HepG2 (cell line): ENCODE measurements at places on chromosomes 3 and 15.

DNA sequence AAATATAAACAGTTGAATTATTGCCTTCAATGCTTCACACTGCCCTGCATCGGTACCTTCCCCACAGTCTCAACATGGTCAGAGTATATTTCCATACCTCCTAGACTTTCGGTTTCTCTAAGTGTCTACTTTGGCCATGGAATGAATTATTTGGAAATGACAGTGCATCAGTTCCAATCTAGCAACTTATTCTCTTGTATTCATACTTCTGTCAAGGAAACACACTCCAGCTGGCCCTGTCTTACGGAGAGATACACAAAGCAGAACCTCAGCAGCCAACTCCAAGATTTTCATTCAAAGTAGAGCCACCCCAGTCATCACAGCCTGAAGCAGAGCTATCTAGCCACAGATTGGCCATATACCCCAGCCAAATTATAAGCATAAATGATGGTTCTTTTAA is 518.4 kb upstream of the UBE2E2 start:
- DNase-seq: no peak

DNA sequence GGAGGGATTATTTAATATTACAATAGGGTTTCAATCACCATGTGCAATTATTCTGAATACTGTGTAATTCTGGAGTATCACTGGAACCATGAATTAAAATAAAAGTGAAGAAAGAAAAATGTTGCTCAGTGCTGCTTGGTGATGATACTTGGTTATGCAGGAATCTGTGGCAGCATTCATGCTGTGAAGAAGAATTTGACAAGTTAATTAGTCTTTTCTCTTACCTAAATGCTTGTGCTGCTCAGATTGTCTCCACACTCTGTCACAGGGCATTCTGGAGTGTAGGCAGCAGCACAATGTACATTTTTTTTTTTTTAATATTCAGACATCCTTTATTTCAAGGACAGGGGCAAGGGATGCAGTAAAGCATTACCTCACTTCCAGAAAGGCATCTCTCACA is 749.3 kb upstream of the CADM2 start:
- DNase-seq: no peak

DNA sequence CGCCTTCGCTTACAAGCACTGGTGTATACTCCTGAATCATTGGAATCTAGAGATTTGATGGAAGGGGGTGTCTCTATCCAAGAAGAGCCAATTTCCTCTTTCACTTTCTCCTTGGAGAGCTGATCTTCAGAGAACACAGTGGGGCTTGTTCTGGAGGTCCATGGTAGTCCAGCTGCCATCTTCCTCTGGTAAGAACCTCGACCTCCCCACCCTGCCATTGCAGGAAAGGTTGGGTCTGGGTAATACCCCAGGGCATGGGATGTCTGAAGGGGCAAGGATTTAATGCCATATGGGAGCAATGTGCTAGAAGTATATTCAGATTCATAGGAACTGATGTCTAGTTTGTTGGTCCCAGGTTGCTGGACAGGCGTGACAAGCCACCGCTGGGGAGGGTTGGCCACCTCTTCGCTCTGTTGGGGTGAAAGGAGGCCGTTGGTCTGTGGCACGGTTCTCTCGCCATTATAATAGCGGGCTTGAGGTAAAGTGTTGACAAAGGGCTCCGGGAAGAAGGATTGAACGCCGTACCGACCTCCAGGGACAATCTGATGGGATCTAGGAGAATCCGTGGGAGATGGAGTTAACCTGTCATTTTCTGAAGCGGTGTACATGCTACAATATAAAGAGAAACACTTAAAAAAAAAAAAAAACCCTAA is 4.8 kb downstream of the EOMES start:
- no peak for DNase-seq

DNA sequence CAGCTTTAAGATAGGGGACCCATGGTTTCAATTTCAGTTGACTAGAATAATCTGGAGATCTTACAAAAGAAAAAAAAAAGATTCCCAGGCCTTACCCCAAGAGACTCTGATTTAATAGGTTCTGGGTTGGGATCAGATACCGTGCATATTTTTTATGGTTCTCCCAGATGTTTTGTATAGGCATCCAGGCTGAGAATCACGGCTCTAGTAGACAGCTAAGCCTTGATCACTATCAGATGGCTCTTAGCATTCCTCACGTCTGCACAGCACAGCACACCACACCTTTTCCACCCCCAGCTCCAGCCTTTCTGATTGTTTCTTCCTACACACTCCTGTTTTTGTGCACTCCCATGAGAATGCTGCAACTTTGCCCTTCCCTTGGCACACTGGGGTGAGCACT is 40.8 kb downstream of the TMEM45A start:
- no peak for DNase-seq

GRCh38 chr15:90609242-90610180 is 79.8 kb downstream of the CRTC3 start:
- DNase-seq: no peak

GRCh38 chr15:101017093-101017754 is 98.1 kb downstream of the LRRK1 start:
- DNase-seq: no peak

DNA sequence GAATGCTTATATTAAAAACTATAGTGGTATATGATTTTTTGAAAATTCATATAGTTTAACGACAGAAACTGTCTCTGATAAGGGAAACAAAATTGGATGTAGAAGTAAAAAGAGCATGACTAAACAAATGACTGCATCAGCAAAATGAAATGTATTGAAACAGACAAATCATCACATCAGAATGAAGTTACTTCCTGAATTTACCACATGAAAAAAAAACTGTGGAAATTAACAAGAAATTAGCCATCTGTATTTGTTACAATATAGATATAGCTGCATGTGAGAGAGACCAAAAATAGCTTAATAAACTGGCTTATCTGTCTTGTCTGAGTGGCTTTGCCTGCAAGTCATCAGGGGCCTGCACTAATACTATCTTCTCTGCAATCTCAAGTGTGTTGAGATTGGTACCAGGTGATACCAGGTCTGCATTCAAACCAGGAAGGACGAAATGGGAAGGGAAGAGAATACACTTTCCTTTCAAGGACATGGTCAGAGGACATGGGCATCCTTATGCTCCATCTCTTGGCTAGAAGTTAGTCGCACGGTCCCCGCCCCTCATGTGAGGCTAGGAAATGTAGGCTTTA is 388.7 kb downstream of the GRM7 start:
- DNase-seq: no peak
